ENCODE measurements at places on chromosomes 2 and 18. TPM values are rescaled to one million over a fixed set of nuclear protein-coding genes. Genes with fewer than 3 reads are reported as not detected.

DNA sequence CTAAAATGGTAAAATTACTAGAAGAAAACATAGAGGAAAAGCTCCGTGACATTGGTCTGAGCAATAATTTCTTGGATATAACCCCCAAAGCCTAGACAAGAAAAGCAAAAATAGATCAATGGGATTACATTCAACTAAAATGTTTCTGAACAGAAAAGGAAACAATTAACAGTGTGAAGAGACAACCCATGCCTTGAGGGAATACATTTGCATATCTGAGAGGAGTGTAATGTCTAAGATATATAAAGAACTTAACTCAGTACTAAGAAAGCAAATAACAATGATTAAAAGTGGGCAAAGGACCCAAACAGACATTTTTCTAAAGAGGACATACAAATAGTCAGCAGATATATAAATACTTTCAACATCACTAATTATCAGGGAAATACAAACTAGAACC, 206.2 kb downstream of the VAPA start:
- no peak for DNase-seq
- H3K36me3 ChIP-seq: no peaks in the 10 kb centered on the region
- no peak overlapping the region for H3K4me3 ChIP-seq

DNA sequence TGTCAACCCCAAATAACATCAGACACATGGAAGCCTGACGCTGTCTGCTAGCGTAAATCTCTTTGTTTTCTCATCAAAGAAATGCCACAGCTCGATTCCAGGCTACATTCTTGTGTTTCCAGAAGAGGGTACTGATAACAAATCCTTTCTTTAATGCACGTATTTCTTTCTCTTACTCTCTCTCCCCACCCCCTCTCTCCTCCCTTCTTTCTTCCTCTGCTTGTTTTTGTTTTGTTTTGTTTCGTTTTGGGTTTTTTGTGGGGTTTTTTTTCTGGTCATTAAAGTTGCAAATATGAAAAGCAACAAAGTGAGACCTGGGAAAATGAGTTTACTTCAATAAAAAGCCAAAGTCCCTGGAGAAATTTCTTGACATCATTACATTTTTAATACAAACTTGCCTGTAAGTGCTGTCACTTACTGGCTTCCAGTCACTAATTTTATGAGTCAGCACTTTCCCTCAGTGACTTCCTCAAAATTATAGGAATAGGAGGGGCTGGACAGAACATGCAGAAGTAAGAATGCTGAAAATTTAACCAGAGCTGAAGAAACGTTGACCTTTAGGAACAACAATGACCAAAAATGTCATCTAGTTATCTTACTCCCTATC, 106.7 kb upstream of the NABP1 start:
- H3K27me3 ChIP-seq: no peaks in the 10 kb centered on the region
- peak overlapping the region; percentile 62 for H3K4me3 ChIP-seq
- peak; percentile 3 for DNase-seq

DNA sequence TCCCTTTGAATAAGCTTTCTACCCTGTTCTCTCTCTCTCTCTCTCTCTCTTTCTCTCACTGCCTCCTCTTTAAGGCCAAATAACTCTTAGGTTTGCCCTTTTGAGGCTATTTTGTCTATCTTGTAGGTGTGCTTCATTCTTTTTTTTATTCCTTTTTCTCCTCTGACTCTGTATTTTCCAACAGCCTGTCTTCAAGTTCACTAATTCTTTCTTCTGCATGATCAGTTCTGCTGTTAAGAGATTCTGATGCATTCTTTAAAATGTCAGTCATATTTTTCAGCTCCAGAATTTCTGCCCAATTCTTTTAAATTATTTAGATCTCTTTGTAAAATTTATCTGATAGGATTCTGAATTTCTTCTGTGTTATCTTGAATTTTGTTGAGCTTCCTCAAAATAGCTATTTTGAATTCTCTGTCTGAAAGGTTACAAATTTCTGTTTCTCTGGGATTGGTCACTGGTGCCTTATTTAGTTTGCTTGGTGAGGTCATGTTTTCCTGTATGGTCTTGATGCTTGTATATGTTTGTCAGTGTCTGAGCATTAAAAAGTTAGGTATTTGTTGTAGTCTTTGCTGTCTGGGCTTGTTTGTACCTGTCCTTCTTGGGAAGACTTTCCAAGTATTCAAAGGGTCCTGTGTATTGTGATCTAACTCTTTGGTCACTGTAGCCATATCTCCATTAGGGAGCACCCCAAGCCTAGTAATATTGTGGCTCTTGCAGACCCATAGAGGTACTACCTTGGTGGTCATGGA, 35.4 kb upstream of the DYNC1I2 start:
- no peaks in the 10 kb centered on the region for H3K27me3 ChIP-seq
- H3K36me3 ChIP-seq: no peaks in the 10 kb centered on the region
- no peak overlapping the region for H3K27ac ChIP-seq
- H3K4me3 ChIP-seq: no peak overlapping the region

- no peak overlapping the region for H3K27ac ChIP-seq
- no peaks in the 10 kb centered on the region for H3K27me3 ChIP-seq
- H3K4me1 ChIP-seq: no peaks in the 10 kb centered on the region
- no peak for DNase-seq
- no peaks in the 10 kb centered on the region for H3K36me3 ChIP-seq
Observed at GRCh38 chr2:116747103-116747502, 1067.4 kb upstream of the DDX18 start.

DNA sequence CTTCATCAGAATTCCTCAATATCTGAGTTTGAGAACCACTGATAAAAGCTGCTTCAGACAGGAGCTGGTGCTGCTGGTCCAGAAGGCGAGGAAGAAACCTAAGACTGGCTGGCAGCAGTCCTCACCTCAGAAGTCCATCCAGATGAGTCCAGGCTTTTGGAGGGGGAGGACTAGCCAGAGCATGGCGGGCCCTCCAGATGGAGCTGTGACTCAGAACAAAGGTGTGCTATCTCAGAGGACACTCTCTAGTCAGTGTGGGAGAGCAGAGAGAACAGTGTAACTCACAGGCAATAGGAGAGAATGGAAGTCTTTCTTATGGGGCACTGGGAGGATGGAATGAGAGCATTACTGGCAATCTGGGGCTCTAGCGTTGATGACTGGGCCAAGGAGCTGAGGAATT, 191.4 kb downstream of the NYAP2 start:
- no peak for DNase-seq
- no peaks in the 10 kb centered on the region for H3K27me3 ChIP-seq
- H3K27ac ChIP-seq: no peak overlapping the region
- no peaks in the 10 kb centered on the region for H3K4me1 ChIP-seq

DNA sequence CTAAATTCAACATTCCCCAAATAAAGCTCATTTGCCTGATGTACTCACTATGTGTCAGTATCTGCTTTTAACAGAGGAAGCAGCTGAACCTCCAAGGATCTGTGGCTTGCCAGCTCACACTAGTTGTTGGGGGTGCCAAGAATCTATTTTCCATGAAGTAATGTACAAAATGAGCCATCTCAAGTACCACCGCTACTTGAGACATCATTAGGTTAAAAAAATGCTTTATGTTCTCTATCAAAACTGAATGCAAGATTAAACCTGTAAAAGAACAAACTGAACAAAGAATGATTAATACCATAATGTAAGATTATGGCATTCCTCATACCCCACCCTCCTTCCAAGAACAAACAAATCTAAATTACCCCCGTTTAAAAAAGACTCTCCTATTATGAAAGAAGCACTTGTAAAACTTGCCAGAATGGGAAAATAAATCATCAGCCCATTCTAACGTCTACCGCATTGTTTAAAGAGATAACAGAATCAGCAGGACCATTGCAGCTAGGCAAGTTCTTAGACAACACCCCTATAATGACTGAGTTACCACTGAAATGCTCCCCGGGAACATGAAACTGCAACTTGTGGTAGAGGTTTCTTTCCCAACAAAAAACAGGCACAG, 471.6 kb downstream of the DLGAP1 start:
- H3K4me3 ChIP-seq: no peak overlapping the region
- H3K27ac ChIP-seq: peak overlapping the region; percentile 49
- peak; percentile 68 for DNase-seq
- H3K4me1 ChIP-seq: peaks cover 9% of the 10 kb centered on the region

- no peak for DNase-seq
- no peaks in the 10 kb centered on the region for H3K27me3 ChIP-seq
- no peaks in the 10 kb centered on the region for H3K36me3 ChIP-seq
- H3K27ac ChIP-seq: no peak overlapping the region
- peaks cover 27% of the 10 kb centered on the region for H3K4me1 ChIP-seq
- peak overlapping the region; percentile 41 for H3K4me3 ChIP-seq
Observed at GRCh38 chr2:12110074-12110473, 363.6 kb downstream of the LPIN1 start.

DNA sequence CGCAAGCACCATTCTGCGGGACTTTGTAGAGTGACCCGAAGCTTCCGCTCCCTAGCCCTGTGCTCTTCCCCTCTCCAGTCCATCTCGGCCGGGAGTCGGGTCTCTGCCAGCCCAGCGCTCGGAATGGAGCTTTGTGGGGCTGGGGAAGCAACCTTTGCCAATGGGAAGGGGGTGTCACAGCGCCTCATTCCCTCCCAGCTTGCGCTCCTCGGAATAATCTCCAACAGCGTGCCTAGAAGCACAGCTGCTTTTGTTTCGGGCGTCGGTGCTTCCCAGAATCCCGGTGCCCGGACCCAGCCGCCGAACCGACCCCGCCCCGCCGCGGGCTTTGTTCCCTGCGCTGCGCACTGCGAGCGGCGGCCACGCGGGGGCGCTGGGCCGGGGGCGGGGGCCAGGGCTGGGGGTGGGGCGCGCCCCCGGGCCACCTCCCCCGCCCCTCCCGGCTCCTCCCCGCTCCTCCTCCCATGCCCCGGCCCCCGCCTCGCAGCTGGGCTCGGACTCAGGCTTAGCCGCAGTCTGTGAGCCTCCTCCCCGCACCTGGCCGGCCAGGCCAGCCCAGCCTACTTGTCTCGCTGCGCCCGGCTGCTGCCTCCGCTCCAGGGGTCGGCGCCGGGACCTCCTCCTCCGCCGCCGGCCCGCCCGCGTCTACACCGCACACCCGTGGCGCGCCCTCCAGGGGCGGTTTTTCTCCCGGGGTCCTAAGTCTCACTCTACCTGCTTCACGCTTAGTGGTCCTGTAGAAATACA, 77.7 kb upstream of the SMAD2 start:
- peaks cover 9% of the 10 kb centered on the region for H3K4me1 ChIP-seq
- peaks cover 26% of the 10 kb centered on the region for H3K27me3 ChIP-seq
- H3K27ac ChIP-seq: no peak overlapping the region
- DNase-seq: peak; percentile 94
- no peaks in the 10 kb centered on the region for H3K36me3 ChIP-seq
- peak overlapping the region; percentile 63 for H3K4me3 ChIP-seq

TNS1 gene
- total RNA-seq: 45.7 TPM

DNA sequence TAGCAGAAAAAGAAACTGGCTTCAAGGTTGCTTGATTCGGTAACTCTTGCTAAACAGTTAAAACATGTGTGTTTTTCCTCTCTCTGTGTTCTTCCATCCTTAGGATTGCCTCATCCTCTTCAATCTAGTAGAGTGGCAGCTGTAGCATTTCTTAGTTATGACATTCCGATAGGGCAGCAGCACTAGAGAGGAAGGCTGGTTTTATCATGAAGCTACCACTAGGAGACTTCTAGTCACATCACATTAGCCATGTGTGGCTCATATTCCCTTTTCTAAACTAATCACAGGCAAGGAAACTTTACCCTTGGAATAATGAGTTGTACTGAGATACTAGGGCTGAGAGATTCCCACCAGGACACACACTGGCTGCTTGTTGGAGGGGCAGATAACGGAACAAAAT, 187.6 kb downstream of the DOK6 start:
- H3K27me3 ChIP-seq: no peaks in the 10 kb centered on the region
- H3K4me3 ChIP-seq: no peak overlapping the region
- H3K27ac ChIP-seq: no peak overlapping the region
- DNase-seq: no peak

SLC38A11 gene
- not detected for total RNA-seq

DNA sequence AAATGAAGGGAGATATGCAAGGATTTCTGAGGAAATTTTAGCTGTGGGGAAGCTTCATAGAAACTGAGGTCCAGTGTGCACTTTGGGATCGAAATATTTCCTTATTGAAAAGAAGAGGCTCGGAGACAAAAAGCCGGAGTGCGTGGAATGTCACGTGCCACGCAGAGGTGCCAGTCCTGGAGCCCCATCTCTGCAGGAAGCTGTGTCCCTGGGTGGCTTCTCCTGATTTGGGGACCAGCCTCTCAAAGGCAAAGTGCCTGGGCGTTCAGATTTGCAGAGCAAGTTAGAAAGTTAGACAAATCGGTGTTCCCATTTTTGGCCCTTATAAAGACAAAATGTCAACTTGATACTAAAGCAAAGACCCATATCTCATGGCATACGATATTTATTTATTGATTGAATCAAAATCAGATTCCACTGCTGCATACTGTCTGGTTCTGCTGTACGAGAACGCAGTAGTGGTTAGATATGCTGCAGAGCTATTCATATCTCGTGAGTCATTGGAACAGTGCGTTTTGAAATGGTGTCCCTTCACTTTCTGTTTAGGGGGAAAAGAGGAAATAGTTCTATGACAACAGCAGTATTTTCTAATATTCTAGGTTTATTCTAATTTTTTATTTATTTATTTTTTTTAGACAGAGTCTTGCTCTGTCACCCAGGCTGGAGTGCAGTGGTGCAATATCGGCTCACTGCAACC, 9.1 kb upstream of the ATG16L1 start:
- H3K4me1 ChIP-seq: peaks cover 2% of the 10 kb centered on the region
- H3K4me3 ChIP-seq: no peak overlapping the region

DNA sequence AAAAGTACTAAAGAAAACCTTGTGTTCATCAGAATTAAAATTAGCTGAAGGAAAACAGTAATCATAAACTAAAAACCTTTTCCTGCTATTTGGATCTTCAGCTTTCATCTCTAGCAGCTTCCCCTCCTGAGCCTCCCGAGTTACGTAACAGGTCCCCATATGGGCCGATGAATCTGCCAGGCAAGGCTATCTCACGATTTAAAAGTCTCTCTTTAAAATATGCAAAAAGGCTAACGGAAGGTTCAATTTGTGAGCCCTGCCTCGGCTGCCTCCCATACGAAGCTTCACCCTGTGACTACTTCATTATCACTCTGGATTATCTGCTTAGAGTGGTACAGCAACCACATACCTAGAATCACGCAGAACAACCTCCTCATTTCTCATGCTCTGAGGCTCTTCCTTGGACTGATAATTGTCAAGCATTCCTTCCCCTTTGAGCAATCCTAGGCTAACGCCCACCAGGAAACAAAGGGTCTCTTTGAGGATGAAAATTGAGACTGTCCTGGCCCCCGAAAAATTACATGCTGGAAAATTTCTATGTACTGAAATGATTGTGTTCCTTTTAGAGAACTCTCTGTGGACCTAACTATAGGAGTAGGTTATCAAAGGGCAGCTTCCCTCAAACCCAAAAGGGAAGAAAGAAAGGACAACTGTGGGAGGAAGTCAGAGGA, 147.4 kb downstream of the ZEB2 start:
- H3K27me3 ChIP-seq: no peaks in the 10 kb centered on the region
- peaks cover 9% of the 10 kb centered on the region for H3K4me1 ChIP-seq
- H3K27ac ChIP-seq: no peak overlapping the region
- no peak overlapping the region for H3K4me3 ChIP-seq
- no peaks in the 10 kb centered on the region for H3K36me3 ChIP-seq

Measured in osteoblast (primary cell).